ENCODE measurements at places on chromosomes 4 and X.
A peak's percentile ranks its signal among the peaks of the same experiment; 100 is the strongest.

- DNase-seq = no peak
Observed at GRCh38 chr4:181437895-181438294, 805.3 kb upstream of the TENM3 start.

DNA sequence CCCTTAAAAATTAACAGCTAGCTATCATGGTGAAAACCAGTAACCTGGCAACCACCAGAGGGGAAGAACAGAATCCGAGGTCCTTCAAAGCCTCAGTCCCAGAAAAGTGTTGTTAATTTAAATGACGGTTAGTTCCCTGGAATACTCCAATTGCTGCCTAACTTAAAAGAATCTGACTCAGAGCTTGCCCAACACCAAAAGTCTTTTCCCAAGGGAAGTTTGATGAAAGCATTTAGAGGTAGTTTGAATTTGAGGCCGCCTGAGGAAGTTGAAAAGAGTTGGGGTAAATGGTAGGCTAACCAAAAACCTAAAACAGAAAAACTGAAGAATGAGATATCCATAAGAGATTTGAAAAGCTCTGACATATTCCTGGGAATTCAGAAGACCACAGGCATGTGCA lies 46.6 kb downstream of the IL13RA2 start:
- DNase-seq = no peak

- DNase-seq = no peak
Observed at GRCh38 chrX:34379891-34380290, 247.8 kb upstream of the FAM47A start.

DNA sequence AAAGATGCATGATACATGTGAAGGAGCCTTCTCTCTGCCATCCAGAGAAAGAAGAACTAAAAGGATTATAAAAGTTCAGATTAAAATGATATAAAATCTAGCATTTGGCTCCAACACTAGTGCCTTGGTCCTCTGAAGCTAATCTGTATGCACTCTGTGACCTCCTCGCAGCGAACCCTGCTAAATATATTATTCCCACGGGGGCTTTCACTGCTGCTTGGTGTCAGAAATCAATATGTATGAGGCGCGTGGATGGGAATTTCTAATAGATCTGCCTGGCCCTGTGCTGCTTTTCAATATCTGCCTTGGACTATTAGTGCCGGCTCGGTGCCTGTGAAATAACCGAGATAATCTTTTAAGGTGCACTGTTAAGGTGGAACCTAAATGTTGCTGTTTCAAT lies 69.7 kb downstream of the CXXC4 start:
- no peak for DNase-seq

DNA sequence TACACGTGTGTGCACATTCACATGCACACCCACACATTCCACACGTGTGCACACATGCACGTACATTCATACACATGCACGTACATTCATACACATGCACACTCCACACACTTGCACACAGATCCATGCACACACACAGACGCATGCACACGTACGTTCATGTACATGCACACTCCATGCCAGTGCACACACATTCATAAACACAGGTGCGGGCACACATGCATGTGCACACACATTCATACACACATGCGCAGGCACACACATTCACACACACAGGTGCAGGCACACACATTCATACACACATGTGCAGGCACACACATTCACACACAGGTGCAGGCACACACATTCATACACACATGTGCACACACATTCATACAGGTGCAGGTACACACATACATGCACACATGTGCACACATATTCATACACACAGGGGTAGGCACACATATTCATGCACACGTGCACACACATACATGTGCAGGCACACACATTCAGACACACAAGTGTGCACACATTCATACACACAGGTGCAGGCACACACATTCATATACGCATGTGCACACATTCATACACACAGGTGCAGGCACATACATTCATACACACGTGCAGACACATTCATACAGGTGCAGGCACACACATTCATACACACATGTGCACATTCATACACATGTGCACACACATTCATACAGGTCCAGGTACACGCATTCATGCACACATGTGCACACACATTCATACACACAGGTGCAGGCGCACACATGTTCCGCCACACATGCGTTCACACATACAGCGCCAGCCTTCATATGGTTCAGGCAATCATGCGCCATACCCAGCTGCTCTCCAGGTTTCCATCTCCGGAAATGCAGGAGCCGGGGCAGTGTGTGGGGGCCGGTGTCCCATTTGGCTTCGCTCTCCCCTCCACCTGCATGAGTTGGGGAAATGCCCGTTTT lies 124.8 kb downstream of the HMX1 start:
- DNase-seq = no peak

GRCh38 chr4:88442689-88443191 lies 14.2 kb upstream of the HERC5 start:
- DNase-seq = no peak

GRCh38 chr4:24315056-24315455 lies 269.3 kb downstream of the DHX15 start:
- DNase-seq = no peak

DNA sequence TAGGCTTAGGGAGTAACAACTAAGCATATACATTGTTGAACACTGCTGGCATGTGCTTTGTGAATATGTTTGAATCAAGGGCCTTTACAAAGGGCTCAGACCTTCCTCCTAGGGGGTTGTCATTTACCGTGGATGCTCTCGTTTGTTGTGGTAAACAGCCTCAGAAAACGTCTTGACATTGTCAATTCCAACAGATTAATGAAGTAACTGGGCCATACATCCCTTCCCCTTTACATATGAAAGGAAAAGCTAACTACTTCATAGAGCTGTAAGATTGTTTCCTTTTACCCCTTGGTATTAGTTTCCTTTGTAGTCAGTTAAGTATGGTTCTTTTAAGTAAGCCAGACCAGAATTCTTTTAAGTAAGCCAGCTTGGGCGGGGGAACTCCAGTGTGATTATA lies 42.9 kb downstream of the FAT4 start:
- no peak for DNase-seq

DNA sequence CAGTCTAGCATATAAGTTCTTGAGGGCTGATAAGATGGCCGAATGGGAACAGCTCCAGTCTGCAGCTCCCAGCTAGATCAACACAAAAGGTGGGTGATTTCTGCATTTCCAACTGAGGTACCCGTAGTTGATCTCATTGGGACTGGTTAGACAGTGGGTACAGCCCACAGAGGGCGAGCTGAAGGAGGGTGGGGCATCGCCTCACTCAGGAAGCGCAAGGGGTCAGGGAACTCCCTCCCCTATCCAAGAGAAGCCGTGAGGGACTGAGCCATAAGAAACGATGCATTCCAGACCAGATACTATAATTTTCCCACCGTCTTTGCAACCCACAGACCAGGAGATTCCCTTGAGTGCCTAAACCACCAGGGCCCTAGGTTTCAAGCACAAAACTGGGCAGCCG lies 109.0 kb downstream of the RPS6KA6 start:
- DNase-seq = no peak

GRCh38 chr4:81164623-81165416 lies 50.2 kb downstream of the PRKG2 start:
- DNase-seq = peak; percentile 54

DNA sequence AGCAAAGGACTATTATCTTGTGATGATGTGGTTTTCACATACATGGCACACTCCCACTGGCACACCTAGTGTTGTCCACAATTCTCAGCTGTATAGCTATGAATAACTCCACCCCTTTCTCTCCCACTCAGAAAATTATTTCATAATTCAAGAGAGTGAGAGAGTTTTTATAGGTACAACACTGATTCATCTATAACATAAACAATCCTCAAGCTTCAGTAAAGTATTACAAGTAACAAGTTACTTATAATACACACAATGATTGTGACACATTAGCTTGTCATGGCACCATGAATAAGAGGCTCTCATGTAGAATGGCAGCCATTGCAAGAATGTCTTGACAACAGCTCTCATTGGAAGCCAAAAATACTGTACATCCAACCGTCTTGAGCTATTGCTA lies 43.9 kb downstream of the RAB40A start:
- no peak for DNase-seq

DNA sequence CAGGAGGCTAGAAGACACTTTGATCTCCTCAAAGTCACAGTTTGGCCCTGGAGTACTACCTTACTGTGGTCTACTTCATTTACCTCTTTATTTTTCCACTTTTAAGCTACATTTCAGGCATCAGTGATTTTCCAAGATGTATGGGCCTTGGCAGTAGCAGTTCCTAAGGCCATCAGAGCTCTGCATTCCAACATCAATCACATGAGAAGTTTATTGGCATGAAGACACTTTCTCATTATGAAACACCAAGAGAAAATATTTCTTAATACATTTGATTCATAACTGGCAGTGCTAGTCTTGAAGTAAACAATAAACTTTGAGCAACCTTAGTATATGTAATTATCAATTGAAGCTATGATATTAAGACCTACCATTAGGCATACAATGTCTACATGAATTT lies 178.1 kb downstream of the IL15 start:
- no peak for DNase-seq
